ENCODE measurements at places on chromosomes 16 and 17.
A peak's percentile ranks its signal among the peaks of the same experiment; 100 is the strongest.

DNA sequence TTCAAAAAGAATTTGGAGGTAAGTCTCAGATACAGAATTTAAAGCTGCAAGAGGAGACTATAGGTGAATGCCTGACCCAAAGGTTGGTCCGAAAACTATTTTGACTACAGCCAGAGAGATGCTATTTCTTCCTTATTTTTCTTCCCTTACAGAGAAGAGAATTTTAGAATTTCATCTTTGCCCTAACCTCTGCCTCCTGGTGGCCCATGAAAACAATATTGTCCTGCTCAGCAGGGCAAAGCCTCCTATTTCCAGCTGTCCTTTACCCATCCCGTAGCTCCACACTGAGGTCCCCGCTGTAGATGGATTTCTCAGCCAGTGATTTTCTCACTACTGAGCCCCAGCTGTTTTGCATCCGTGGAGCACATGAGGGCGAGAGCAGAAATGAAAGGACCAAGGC, 24.6 kb downstream of the HOXB1 start:
- peak; percentile 32 for ATAC-seq

GRCh38 chr17:4150096-4150495, 7.1 kb downstream of the CYB5D2 start:
- no peak for ATAC-seq

DNA sequence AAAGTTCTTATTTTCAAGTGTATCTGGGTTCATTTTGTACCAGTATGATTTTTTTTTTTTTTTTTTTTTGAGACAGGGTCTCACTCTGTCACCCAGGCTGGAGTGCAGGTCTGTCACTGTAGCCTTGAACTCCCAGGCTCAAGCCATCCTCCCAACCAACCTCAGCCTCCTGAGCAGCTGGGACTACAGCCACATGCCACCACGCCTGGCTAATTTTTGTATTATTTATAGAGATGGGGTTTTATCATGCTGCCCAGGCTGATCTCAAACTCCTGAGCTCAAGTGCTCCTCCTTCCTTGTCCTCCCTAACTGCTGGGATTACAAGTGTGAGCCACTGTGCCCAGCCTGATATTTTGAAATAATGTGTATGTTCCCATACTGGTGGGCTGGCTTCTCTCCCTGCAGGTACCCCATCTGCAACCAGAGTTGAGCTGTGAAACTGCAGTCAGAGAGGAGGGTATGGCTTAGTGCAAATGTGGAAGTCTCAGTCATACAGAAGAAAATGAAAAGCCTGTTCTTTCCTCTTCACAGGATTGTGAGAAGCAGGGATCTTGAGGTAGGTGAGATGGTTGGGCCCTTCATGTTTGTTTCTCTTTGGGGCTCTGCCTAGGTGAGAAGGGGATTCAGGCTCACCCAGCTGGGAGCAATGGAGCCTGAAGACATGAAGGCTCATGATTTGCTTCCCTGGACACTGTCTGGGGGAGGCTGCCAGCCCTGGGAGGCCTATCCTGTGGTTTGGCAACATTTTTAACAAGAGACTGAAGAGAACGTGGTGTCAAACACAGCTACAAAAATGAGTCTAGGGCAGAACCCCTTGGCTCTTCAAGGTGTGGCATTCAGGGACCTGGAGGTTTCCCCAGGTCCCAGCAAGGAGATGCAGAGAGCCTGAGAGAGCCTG, 41.3 kb upstream of the SIAH1 start:
- no peak for ATAC-seq

DNA sequence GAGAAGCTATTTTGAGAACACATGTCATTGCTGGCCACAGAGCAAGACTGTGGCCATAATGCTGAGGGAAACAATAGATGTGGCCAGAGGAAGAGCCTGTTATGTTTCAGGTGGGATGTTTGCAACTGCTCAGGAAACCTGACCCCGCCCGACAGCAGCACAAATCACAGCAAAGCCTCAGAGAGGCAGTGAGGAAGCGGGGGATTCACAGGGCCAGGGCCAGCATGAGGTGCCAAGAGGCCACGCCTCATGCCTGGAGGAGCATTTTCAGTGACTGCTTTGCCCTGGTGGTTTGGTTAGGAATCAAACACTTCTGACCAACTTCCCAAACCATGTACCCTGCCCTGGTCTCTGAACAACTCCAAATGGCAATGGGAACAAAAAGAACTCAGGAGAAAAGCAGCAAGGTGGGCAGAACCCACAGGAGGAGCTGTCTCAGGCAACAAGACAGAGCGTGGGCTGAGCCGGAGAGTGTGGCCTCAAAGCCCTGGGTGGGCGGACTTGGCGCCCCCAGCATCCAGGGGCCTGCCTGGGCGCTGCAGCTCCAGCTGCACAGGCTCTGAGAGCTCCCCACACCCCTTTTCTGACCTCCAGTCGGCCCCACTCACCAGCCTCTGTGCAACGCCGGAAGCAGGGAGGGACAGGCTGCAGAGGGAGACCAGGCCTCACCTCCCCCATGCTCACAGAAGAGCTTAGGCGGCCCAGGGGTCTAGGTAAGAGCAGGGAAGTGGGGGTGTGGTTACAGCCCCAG, 20.6 kb downstream of the HIC1 start:
- peak; percentile 49 for ATAC-seq

- ATAC-seq, result no peak
Observed at GRCh38 chr16:87025676-87026075, 291.5 kb downstream of the C16orf95 start.

DNA sequence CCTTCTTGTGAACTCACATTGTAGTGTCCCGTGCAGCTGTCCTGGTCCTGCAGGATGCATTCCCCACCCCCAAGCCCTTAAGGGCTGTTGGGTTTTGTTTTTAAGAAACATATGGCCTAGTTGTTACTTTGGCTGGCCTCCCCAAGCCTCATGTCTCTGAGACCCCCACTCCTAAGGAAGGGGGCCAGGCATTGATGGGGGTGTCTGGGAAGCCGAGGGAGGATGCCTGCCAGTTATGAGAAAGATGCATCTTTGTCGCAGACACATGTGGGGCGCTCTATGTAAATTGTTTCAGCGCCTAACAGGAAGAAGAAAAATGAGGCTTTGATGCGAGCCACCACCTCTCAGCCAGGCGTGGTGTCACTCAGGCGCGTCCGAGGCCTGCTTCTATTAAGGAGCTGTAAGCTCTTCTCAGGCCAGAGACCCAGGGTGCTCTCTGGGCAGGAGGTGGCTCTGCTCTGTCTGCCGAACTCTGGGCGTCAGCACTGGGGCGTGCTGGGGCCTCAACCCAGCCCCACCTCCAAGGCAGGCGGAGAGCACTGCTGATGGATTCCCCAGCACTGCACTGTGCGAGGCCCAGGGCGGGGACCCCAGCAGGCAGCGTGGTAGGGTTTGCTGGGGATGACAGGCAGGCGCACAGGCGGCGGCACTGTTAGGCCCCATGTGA, 70.6 kb downstream of the SREBF1 start:
- ATAC-seq, result no peak

- ATAC-seq, result no peak
Observed at GRCh38 chr16:48082516-48082915, 73.3 kb downstream of the ABCC12 start.
